Thoracic aorta (tissue), 2 donors: ENCODE measurements at places on chromosomes 13 and 19. TPM values are rescaled to one million over a fixed set of nuclear protein-coding genes. Genes with fewer than 3 reads are reported as not detected.

Gene DMKN
- total RNA-seq: 53.7 TPM

Gene SYT5
- total RNA-seq: not detected

Gene CGB2
- total RNA-seq: not detected

Gene OR7A17
- total RNA-seq: not detected

Gene ATCAY
- not detected for total RNA-seq

Gene LAIR1
- 64.7 TPM for total RNA-seq
